ENCODE measurements at places on chromosomes 6 and 20. TPM values are rescaled to one million over a fixed set of nuclear protein-coding genes. Genes with fewer than 3 reads are reported as not detected.

DNA sequence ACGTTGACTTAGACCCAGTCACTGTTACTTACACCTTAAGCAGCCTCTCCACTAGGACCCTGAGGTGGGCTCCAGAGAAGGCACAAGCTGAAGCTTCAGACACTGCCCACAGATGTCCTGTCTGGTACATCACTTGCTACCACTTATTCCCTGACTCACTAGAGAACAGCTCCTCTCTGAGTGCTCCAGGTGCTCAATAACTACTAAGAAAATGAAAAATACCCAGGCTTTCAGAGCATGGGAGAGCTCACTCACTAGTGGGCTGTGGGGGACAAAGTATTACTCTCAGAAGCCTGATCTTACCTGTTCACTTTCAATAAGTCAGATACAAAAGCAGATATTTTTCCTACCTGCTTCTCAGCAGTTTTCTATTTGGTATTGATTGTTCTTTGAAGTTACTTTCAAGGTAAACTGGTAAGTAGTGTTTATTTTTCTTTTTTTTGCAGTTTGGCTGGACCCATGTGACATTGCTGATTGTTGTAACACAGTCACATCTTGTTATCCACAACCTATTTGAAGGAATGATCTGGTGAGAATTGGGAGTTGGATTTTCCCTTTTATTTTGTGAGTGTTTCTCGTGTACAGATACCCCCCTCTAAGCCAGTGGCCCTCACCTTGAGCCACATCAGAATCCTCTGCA is 55.9 kb downstream of the CDS2 start:
- H3K27ac ChIP-seq = no peak overlapping the region
- no peaks in the 10 kb centered on the region for H3K27me3 ChIP-seq
- no peak overlapping the region for H3K4me3 ChIP-seq
- H3K36me3 ChIP-seq = peaks cover 87% of the 10 kb centered on the region
- no peaks in the 10 kb centered on the region for H3K4me1 ChIP-seq
- DNase-seq = no peak

DNA sequence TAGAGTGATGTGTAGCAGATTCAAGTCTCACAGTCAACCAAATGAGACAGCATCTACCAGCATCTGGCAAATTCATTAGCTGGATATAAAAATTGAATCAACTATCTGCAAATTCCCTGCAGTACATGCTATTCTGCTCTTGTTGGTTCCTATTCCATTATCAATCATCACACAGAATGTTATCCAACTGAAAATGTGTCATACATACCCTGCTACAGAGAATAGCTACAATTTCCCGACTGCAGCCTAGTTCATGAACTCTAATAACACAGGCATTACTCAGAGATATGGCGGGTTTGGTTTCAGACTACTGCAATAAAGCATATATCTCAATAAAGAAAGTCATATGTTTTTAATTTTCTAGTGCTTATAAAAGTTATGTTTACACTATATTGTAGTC is 78.4 kb downstream of the AHI1 start:
- no peak overlapping the region for H3K4me3 ChIP-seq
- H3K27me3 ChIP-seq = no peaks in the 10 kb centered on the region
- no peaks in the 10 kb centered on the region for H3K36me3 ChIP-seq
- H3K27ac ChIP-seq = no peak overlapping the region
- DNase-seq = no peak

Gene C6orf132
- total RNA-seq = 11.5 TPM

GRCh38 chr20:62768551-62769287 is 27.6 kb upstream of the MRGBP start:
- peaks cover 8% of the 10 kb centered on the region for H3K4me1 ChIP-seq
- no peak for DNase-seq
- H3K4me3 ChIP-seq = no peak overlapping the region
- no peaks in the 10 kb centered on the region for H3K36me3 ChIP-seq
- H3K27ac ChIP-seq = no peak overlapping the region
